ENCODE measurements at places on chromosomes 3 and 15.

GRCh38 chr3:153291059-153291685 lies 129.1 kb downstream of the RAP2B start:
- peak; percentile 79 for DNase-seq

DNA sequence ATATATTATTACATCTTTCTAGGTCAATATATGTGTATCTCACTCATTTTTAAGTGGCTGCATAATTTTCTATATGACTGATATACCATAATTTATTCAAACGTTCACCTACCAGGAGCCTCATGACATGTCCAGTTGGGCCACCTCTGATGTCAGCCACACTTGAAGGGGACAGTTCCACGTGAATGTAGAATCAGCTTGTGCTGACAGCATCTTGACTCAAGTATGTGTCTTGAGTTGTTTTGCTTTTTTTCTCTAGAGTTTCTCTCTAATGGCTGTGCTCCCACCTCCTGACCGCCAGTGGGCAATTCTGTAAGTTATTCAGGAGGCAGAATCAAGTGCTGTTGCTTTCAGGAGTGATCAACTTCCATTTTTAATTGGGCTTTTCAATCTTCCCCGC lies 237.9 kb downstream of the NFKBIZ start:
- DNase-seq: no peak

DNA sequence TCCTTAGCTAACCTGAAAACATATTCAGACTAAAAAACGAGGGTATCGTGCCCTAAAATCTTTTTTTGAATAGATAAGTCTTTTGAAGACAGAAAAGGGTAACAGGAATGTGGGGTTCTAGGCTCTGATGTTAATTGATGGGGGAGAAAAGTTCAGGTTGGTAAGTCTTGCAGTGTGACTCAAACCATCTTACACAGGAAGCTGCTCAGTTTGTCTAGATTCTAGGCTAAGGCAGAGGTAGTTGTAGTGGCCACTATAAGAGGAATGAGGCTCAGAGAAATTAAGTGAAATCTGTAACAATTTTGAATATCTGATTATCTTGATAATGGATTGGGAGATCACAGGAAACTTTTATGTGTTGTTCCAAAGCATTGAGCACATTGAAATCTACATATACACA lies 267.9 kb downstream of the PDCD6IP start:
- no peak for DNase-seq

GRCh38 chr3:145370870-145371269 lies 790.1 kb downstream of the PLOD2 start:
- no peak for DNase-seq

DNA sequence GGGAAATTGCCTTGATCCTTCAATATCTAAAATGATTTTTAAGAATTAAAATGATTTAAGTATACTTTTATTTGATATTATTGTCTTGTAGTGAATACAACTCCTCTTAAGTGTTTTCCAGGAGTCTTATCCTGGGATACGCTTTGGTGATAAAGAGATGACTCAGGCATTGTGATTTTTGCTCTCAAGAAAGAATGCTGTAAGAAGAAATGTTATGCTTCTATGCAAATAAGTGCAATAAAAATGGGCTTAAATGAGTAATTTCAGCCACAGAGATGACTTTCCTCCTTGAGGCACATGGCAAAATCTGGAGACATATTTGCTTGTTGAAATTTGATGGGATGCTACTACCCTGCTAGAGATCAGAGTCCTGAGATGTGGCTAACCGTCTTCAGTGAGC lies 358.6 kb upstream of the BCHE start:
- DNase-seq: no peak

GRCh38 chr15:80003171-80003570 lies 32.2 kb upstream of the BCL2A1 start:
- no peak for DNase-seq

DNA sequence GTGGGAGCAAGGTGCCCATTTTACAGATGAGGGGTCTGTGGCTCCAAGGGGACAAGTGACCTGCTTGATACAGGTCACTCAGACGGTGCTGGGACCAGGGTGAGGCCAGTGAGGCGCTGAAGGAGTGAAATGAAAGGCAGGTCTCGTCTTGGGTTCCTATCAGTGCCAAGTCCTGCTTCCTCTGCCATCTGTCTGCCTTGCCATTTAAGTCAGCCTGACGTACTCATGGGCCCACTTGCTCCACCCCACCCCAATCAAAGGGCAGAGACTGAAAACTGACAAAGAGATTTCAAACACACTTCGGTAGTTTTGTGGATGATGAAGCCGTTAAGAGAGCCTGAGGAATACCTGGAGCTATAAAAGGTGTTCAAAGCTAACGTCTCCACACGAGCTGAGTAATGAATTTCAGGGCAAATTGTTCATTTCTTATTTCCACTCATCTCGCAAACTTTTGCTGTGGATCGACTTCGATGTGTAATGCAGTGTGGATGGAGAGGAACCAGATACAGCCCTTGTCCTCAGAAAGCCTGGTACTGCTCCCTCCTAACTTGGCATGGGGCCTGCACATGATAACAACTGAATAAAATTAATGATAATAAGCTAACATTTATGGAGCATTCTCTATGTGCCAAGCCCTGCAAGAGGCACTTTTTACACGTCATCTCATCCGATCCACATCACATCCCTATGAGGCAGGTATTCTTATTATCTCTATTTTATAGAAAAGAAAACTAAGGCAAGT lies 36.6 kb downstream of the ATP2B2 start:
- DNase-seq: no peak

- DNase-seq: peak; percentile 31
Observed at GRCh38 chr3:182979674-182980191, 605 bp downstream of the DCUN1D1 start.

GRCh38 chr15:26261966-26262365 lies 398.8 kb upstream of the ATP10A start:
- DNase-seq: no peak

- no peak for DNase-seq
Observed at GRCh38 chr3:116939550-116939949, 230.0 kb downstream of the TUSC7 start.

Measured in inflammatory macrophage treated with lipopolysaccharide for 4 hours (primary cell).